ENCODE measurements at places on chromosomes 11 and 22.

DNA sequence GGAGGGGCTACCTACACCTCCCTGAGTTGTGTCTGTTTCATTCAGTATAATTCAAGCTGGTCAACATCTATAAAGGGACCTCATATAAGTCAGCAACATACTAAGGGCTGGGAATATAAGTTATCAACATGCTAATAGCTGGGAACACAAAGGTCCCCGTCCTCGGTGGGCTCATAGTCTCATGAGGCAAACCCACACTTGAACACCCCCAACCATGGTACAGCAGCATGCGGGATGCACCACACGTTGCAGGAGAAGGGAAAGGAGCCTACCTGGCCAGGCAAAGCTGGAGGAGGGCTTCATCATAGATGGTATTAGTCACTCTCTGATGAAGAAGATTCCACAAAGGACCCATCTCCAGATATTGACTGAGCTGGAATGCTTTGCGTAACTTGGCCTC lies 561.8 kb upstream of the B3GAT1 start:
- no peak for DNase-seq

- peak; percentile 73 for DNase-seq
Observed at GRCh38 chr22:39013942-39014722, at the start of gene APOBEC3C. Gene APOBEC3C (plus strand): TSS chr22:39014257. CDS start chr22:39014363, 106 bp downstream.

GRCh38 chr22:46661221-46661851 lies 41.1 kb downstream of the GRAMD4 start:
- DNase-seq, result peak; percentile 32

DNA sequence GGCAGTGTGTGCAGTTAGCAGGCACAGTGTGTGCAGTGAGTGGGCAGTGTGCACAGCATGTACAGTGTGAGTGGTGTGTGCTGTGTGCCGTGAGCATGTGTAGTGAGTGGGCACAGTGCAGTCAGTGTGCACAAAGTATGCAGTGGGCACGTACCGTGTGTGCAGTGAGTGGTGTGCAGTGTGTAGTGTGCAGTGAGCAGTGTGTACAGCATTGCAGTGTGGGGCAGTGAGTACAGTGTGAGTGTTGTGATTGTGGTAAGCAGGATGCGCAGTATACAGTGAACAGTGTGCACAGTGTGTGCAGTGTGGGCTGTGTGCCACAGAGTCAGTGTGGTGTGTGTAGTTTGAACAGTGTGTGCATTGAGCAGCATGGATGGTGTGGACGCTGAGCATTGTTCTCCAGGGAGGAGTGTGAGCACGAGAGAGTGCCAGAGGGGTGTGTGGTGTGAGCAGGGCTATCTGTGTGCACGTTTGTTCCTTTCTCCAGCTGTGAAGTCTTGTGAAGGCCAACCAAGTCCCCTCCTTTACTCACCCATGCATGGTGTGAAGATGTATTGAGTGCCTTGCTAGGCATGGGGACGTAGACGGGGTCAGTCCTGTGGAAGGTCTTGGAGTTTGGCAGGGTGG lies 3.0 kb downstream of the SHANK3 start:
- no peak for DNase-seq

DNA sequence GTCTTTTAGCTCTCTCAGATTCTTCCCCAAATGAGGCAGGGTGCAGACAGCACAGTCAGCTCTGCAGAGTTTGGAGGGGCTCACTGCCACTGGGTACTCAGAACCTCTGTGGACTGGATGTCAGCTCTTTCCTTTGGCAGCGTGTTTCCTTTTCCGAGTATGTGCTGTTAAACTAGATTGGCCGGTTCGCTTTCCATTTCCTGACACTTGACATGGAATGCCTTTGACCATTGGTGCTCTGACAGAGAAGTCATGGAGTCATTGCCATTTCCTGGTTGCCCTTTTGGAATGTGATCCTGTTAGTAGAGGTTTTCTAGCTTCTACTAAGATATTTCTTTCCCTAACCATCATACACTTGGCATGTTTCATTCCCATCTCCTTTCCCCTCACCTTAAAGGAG lies 86.7 kb downstream of the SWAP70 start:
- no peak for DNase-seq

DNA sequence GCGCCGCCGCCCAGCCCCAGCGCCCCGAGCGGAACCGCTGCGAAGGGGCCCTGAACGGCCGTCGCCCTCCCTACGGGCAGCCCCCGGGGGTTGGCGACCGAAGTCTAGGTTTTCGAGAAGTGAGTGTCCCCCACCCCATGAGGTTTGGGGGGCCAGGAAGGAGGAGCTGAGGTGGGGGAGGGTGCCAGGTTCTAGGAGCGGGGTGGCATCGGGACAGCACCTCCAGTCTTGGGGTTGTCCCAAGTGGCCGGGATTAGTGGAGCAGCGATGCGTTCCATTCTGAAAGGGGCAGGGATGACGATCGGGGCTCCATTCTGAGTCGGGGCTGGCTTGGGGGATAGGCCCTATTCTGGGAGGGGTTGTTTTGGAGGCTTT lies 408 bp downstream of the PPP2R5B start:
- no peak for DNase-seq

GRCh38 chr22:24695561-24696511 lies 78.7 kb downstream of the PIWIL3 start:
- DNase-seq, result no peak

- DNase-seq, result peak; percentile 53
Observed at GRCh38 chr11:128859563-128860441, 7.3 kb downstream of the KCNJ1 start.

- DNase-seq, result no peak
Observed at GRCh38 chr22:43050995-43051394, 36.0 kb upstream of the PACSIN2 start.

- no peak for DNase-seq
Observed at GRCh38 chr11:101835506-101836063, 79.2 kb upstream of the CEP126 start.

DNA sequence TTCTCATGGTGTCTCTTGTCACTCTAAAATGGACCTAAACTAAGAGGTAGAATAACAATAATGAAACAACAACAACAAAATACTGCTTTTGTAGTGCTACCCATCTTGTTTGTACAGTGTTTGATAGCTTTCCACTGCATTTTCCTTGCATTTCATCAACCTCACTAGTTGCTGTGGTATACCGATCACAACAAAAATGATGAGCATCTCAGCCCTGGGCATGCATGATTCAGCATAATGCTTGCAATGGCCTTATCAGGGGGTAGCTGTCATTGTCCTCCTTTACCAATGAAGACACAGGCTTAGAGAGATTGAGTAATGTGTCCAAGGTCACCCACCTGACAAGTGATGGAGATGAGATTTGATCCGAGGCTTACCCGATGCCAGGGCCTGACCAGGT lies 682.5 kb downstream of the NTM start:
- DNase-seq, result no peak

DNA sequence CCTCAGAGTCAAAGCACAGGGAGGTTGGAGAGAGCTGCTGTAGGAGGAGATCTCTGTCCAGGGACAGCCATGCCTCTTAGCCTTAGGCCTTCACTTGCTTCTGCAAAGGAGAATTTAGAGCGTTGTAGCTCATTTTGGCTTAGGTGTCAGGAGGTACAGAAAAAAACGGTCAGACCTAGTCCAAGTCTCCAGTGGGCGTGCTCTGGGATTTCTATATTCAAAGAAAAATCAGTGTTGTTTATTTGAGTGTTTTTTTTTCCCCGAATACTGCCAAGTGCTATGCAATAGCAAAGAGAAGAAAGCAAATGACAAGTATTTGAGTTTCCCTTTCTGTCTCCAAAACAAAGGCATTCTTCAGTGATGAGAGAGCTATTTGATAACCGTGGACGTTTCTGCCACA lies 22.7 kb upstream of the OPCML start:
- DNase-seq, result no peak

DNA sequence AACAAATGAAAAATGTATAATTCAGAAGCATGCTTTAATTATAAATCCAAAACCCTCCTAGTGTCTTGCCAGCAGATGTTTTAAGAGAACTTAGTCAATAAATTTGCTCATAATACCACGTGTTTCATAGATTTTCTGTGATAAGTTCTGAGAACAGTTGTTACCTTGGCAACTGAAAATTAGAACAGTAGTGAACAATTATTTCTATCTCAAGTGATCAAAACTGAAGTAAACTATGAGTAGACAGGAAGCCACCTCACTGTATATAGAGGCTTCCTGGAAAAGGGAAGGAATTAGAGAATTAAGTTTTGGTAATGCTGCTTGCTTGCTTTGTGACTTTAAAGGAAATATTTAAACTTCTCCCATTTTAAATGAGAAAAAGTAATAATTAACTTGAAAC lies 266.0 kb upstream of the ANO3 start:
- DNase-seq, result no peak

DNA sequence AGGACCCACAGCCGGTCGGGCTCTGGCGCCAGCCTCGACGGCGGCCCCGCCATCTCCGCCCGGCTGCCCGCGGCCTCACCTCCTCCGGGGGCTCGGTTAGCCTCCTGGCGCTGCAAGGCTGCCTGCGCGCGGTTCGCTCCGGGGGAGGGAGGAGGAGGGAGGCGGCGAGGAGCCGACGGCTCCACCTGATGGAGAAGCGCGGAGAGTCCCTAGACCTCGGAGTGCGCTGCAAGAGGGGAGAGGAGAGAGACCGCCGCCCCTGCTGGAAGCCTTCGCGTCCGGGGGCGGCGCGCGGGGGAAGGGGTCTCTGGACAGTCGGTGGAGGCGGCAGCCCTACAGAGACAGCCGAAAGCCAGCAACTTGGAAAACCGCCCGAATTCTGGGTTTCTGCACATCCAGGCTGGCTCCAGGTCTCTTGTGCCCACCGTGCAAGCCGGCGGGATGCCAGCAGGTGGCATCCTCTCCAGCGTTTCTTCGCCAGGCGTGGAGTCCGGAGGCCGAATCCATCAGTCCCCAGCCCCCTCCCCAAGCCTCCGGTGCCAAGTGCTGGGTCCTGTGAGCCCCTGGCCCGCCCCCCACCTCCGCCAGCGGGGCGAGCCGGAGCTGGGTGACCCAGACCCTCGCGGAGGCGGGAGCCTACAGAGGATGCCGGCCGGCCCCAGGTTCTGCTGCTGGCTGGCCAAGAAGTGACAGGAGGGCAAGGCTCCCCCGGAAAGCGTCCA lies 2.9 kb upstream of the KIRREL3 start:
- no peak for DNase-seq

DNA sequence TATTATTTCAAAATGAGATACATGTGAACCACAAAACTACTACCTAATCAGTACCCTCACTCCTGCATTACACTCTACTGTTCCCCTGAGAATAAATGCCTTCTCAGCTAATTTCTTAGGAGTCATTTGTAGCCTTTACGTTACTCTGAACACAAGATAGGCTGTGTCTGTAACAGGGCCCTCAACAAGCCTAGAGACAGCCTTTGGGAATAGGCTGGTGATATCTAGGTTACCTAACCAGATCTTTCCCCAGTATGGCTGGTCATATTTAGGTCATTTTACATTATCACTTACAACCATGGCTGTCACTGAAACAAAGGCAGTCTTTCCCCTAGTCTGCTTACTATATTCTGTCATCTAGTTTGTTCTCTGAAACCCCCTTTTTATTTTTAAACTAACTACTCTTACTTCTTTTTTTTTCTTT lies 14.2 kb downstream of the ATM start:
- DNase-seq, result no peak

GRCh38 chr11:112508750-112509149 lies 248.1 kb upstream of the PLET1 start:
- no peak for DNase-seq

GRCh38 chr22:20091690-20092476 lies 11.8 kb downstream of the DGCR8 start:
- DNase-seq, result no peak

DNA sequence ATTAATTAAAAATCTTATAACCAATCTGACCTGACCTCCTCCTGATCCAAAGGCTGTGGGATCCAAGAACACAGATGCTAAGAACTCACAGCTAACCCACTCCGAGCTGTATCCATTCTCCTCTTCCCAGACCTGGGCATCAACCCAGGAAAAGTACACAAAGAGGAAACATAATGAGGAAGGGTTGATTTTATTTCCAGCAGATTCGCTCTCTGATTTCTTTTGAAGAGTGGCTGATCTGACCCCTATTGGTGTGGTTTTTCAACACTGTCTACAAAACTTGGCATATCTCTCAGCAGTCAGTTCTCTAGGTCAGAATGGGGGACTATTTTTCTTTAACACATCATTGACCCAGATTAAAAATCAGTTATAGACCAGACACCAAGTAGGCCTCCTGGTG lies 201.9 kb upstream of the UBASH3B start:
- no peak for DNase-seq

GRCh38 chr11:91946397-91946951 lies 278.1 kb upstream of the FAT3 start:
- DNase-seq, result no peak

DNA sequence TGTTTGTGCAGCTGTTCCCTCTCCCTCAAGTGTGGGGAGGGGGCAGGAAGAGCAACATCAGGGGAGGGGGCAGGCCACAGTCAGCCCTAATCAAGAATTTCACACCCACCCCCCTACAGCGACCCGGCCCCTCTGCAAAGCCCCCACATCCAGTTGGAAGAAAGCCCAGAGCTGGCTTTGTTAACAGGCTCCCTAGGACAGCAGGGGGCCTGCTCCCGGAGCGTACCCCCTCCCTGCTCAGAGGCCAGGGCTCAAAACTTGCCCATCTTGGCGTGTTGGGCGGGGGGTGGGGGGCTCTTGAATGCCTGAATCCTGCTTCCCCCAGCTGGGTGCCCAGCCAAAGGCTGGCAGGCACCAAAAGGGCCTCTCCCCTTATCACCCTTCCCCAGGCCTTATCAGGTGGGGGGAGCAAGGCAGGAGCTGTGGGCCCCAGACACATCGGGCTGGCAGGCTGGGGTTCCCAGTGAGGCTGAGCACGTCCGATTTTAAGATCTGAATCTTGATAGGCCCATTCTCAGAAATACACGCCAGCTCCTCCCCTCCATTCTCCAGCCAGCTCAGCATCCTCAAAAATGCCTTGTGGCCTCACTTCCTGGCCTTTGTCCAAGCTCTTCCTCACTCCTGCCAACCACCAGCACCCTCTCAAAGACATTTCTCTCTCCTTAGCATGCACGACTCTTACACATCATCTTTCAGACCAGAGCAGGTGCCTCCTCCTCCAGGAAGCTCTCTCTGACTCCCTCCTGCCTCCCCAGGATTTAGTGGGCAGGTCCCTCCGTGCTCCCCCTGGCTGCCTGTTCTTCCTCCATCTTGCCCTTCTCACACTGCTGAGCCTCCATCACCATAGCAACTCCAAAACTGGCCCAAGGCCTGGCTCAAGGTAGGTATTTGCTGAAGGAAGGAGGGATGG lies 384.8 kb downstream of the MN1 start:
- no peak for DNase-seq

- DNase-seq, result no peak
Observed at GRCh38 chr11:61083601-61084147, 18.6 kb upstream of the CD5 start.

DNA sequence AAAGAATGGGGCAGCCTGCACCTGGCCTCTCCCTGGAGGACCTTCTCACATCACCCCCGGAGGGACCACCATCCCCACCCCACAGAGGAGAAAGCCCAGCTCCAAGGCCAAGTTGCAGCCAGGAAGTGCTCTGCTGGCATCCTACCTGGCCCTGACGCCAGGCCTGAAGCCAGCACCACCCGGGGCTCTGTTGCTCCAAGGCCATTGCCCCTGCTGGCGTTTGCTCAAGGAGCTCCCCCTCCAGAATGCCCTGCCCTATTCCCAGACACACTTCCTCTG lies 10.2 kb downstream of the RTN4R start:
- no peak for DNase-seq
